ENCODE measurements at places on chromosomes 6 and 20.
A peak's percentile ranks its signal among the peaks of the same experiment; 100 is the strongest.

GRCh38 chr6:96537726-96538125 is 16.1 kb downstream of the UFL1 start:
- no peak for DNase-seq

- no peak for DNase-seq
Observed at GRCh38 chr20:37295595-37295994, 6.1 kb downstream of the MANBAL start.

GRCh38 chr6:44508646-44509045 is 121.1 kb downstream of the CDC5L start:
- DNase-seq: no peak

GRCh38 chr20:54291339-54292010 is 83.6 kb downstream of the PFDN4 start:
- no peak for DNase-seq

DNA sequence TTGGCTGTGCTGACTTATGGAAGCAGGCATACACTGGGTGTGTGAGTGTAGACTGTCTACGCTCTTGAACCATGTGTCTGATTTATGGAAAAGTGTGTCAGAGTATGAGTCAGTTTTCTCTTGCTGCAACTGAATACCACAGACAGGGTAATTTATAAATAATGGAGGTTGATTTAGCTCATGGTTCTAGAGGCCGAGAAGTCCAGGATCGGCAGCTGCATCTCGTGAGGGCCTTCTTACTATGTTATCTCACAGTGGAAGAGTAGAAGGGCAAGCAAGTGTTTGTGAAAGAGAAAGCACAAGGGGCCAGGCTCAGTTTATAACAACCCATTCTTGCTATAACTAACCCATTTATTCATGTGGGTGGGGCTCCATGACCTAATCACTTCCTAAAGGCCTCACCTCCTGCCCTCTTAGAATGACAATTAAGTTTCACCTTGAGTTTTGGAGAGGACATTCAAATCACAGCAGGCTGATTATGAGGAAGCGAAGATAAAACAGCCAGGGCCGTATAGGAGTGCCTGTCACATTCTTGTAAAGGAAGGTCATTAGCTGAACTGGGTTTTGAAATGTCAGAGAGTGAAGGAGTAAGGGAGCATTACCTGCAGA is 6.7 kb downstream of the GPR31 start:
- no peak for DNase-seq

GRCh38 chr6:134511984-134512683 is 194.2 kb upstream of the SGK1 start:
- DNase-seq: no peak

DNA sequence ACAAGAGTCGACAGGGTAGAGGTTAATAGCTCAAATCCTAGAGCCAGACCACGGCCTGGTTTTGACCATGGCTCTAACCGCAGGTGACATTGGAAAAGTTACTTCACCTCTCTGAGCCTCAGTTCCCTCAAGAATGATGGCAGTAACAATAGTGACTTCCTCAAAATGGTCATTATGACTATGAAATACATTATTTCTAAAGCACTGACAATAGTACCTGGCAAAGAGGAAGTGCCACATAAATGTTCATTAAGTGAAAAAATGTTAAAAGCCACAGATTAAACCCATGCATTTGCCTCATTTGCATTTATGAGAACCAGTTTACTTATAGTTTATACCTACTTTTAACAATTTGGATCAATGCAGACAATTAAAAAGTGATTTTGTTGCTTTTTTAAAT is 12.3 kb downstream of the BTBD3 start:
- DNase-seq: no peak

- DNase-seq: peak; percentile 11
Observed at GRCh38 chr20:15113144-15113773, 775.8 kb upstream of the FLRT3 start.

DNA sequence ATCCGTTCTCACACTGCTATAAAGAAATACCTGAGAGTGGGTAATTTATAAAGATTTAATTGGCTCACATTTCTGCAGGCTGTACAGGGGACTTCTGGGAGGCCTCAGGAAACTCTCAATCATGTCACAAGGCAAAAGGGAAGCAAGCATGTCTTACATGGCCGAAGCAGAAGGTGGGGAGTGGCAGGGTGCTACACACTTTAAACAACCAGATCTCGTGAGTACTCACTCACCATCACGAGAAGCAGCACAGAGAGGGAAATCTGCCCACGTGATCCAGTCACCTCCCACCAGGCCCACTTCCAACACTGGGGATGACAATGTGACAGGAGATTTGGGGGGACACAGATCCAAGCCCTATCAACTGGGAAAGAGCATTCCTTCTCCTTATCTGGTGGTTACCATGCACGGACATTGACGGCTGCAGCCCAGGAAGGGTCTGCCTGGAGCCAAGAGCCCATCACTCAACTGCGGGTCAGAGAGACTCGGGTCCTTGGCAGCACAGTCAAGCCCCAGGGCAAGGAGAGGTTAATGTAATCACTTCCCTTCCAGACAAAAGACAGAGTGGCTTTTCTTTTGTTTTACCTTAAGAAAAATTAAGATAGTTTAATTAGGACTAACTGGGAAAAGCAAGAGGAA is 112.3 kb upstream of the CST7 start:
- DNase-seq: no peak

DNA sequence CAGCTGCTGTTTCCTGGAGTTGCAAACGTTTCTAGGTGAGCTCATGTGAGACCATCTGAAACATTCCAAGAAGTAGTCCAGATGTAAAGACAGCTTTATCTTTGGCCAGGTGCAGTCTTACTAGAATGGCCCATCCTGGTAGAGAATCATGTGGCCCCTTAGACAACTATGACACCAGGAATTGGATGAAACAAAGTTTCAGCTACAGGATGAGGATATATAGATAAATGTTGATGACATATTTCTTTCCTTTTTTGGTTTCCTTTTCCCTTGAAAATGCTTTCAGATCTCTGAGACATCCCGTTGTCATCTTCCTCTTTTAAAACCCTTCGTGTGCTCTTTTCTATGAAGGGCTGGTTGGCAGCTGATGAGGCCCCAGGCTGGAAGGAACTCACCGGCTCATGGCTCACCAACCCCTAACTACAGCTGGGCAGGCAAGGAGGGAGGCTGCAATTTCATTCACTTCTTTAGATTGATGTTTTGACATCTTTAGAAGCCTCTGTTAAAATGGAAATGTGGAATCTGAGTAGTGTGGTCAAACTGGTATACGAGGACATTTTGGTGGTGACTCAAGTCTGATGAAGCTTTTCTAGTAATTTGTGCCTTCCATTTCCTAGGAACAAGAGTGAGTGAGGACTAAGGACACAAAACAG is 167.9 kb upstream of the TNFAIP3 start:
- no peak for DNase-seq

DNA sequence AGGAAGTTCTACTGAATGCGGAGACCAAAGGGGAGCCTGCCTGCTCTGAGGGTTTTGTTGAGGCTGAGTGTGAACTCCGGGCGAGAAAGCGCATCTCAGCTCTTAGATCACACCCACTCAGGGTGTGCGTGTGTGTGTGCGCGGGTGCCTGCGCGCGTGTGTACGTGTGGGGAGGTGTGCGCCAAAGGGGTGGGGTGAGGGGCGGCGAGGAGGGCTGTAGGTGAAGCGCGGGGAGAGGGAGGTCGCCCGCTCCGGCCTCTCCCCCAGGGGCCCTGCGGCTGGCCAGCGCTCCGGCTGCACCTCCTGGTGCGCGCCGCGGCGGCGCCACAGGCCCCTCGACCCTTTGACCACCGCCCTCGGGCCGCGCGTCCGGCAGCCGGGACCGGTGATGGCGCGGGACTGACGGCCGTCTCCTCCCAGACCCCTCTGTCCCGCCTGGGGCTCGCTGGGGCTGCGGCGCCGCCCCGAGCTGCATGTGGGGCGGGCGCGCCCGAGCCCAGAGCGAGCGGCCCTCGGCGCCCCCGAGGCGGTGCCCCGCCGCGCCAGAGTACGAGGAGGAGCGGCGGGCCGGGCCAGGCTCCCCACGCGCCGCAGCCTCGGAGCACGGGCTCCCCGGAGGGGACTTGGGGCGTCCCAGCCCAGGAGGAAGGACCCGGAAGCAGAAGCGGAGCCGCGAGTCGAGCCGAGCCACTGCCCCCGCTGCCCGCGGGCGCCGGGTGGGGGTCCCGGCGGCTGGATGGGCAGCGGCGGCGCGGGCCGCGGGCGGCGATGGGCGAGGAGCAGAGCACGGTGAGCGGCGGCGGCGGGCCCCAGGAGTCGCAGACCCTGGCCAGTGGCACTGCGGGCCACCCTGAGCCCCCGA is at the start of gene RNF217:
RNF217 (plus strand) TSS at position 661 of the 862 bp plus-strand sequence; CDS start at position 769, 108 bp downstream.
- peak; percentile 55 for DNase-seq

DNA sequence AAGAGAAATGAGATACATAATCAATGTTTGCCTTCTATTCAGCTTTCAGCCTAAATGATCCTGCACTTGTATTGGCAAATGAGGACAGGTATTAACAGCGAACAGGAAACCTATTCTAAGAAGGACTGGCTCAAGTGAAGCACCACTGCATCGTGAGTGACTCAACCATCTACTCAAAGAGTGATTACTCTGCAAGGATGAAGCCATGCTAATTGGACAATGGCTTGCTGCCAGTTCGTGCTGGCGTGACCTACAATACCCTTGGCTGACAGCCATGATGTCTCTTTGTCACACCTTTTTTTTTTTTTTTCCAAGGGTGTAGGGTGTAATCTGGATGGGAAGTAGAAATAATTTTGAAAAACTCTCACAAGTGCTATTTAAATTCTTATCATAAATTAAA is 104.9 kb downstream of the GJA10 start:
- no peak for DNase-seq

GRCh38 chr20:22207280-22207679 is 377.1 kb downstream of the FOXA2 start:
- DNase-seq: no peak

DNA sequence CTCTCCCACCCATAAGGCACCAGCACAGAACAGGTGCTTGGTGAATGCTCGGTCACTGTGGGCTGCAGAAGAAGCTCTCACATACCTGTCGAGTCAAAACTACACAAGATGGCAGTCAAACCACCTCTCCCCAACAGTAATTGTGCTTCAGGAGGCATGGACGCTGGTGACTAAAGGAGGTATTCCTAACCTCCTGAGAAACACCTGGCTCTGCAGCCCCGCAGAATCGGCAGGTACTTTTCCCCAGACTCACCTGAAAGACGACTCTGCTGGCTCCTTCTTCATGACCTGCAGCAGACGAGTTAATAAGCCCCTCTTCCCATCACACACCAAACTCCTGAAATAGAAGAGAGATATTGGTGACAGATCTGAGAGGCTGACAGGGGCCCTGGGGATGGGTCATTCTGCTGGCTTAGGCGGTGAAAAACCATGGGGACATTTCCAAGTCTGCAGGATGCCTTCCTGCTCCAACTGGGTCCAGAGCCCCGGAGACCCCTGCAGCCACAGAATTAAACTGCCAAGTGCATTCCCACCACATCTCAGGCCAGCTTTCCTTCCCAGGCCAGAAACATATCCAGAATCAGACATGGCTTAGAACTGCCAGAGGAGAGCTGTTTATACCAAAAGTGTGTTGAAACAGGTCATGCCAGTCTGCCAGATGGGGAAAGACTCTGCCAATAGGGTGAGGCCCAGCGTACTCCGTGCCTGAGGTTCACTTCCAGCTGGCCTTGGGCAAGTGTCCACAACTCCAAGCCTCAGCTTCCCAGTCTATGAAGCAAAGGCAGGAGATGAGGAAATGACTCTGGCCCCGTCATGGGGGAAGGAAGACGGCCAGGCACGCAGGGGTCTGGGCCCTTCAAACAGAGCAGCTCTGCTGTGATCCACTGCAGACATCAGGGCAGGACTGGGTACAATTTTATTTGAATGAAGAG is 53.0 kb downstream of the MYH7B start:
- no peak for DNase-seq

DNA sequence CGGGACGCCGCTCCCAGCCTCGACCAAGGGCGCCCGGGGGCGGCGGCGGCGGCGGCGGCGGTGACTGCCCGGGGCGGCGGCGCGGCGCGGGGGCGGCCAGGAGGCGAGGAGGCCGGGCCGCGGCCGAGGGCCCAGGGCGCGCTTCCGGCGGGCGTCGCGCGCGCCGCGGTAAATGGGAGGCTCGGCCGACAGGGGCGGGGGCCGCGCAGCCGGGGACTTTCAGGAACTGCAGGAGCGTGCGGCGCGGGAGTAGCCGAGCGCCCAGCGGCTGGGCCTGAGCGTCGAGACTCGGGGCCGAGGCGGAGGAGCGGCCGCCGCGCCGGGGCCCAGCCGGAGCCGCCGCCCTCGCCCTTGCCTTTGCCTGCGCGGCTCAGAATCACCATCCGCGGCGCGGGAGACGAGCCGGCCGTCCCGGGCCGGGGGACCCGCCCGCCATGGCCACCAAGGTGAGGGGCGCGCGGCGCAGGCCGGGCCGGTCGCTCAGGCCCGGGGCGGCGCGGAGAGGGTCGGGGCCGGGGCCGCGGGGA is at the start of gene SNX9:
SNX9 (plus strand) TSS at position 246 of the 527 bp plus-strand sequence; CDS start at position 435, 189 bp downstream.
- peak; percentile 43 for DNase-seq

- no peak for DNase-seq
Observed at GRCh38 chr6:73481969-73482368, 20.4 kb downstream of the MTO1 start.

DNA sequence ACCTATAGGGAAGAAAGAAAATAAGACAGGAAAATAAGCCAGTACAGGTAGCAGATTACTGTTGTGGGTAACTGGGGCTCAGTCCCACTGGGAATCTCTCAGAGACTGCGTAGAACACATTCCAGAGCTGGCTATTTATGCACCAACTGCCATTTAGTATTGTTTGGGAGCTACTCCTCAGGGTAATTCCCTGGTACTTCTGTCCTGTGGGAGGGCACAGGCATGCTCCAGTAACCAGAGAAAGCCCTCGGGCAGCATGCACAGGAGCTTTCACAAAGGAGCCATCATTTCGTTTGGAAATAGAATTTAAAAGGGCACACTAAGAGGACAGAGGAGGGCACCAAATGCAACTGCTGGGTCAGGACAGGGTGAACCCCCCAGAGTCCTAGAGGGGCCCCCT is 148.0 kb upstream of the LRFN2 start:
- no peak for DNase-seq

- DNase-seq: no peak
Observed at GRCh38 chr6:41226752-41227151, 1.4 kb upstream of the TREML4 start.

DNA sequence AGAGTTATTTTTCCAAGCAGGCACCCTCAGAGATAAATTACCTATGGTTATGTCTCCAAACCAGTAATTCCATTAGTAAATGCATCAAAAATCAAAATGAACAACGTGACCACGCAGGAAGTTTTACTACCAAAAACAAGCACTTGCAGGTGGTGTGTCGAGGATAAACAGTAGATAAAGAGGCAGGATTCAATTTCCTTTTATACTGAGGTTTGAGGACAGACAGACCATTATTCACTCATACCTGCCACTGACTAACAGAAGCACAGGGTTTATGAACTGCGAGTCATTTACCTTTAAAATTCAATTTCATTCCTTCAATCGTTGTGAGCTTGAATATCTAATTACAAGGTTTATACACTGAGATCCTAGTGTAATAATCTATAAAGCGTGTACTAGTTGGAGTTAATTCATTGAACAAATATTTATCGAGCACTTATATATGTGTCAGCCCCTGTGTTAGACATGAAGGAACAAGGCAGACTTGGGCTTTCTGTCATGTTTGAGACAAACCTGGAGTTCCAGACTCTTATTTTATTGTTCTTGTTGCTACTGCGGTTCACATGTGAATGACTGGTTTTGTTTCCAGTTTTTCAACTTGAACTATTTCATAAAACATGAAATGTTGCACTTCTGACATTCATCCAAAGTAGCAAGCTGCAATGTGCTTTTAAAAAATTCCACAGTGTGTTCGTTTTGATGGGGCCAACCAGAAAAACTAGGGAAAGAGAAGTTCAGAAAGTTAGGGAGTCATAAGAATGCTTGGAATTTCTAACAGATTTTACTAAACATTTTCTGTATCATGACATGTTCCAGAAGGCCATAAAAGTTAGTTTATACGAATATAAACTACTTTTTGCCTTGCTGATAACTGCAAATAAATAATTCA is 205.6 kb downstream of the UST start:
- peak; percentile 69 for DNase-seq
